ENCODE measurements at places on chromosomes 16 and 17. TPM values are rescaled to one million over a fixed set of nuclear protein-coding genes. Genes with fewer than 3 reads are reported as not detected.

GRCh38 chr17:49862781-49863331 lies 15.0 kb upstream of the TAC4 start:
- H3K4me1 ChIP-seq, result peaks cover 6% of the 10 kb centered on the region
- no peaks in the 10 kb centered on the region for H3K36me3 ChIP-seq
- H3K27ac ChIP-seq, result no peak overlapping the region
- H3K27me3 ChIP-seq, result peaks cover 2% of the 10 kb centered on the region
- no peak for DNase-seq
- no peak overlapping the region for H3K4me3 ChIP-seq

KRTAP4-3 gene
- total RNA-seq, result not detected

- H3K27me3 ChIP-seq, result peaks cover 8% of the 10 kb centered on the region
- H3K4me1 ChIP-seq, result no peaks in the 10 kb centered on the region
- DNase-seq, result no peak
- no peaks in the 10 kb centered on the region for H3K36me3 ChIP-seq
These were observed 9.8 kb upstream of the MED9 start for GRCh38 chr17:17467016-17467415.

DNA sequence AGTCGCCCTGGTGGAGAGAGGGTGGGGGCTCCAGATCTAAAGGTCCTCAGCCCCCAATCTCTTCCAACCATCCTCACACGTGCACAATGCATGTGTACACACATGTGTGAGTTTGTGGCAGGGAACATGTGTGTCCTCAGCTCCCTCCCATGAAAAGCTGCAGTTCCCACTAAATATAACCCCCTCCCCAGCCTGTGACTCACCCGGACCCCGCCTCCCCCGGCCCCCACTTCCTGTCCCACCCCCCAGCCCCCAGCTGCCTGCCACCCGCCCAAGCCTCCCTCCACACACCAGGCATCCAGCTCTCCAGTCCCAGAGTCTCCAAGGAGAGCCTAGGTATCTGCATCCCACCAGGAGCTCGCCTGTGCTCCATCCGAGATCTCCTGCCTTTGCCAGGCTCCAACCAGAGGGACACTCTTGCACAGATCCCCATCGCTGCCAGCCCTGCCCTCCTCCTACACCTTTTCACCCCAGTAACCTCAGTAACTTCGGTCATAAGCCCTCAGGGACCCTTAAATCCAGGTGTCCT lies 3.9 kb downstream of the DLG4 start:
- no peak for DNase-seq
- peaks cover 9% of the 10 kb centered on the region for H3K27me3 ChIP-seq
- H3K4me3 ChIP-seq, result peak overlapping the region; percentile 91
- H3K4me1 ChIP-seq, result peaks cover 58% of the 10 kb centered on the region
- H3K27ac ChIP-seq, result peak overlapping the region; percentile 81

DNA sequence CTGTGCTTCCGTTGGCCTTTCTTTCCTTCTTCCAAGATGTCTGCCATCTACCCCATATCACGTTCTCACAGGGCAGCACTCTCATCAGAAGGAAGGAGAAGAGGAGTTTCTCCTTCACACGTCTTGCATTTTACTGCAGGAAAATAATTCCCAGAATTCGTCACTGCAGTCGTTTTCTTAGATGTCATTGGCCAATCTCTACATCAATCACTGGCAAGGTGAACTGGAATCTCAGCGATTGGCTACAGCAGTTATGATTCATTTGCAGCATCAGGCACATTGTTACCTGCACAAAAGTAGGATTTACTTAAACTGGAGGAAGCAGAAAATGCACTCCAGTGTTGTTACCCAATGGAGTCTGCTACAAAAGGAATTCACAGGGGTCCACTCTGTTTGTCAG lies 277.2 kb upstream of the RBFOX1 start:
- DNase-seq, result no peak
- no peaks in the 10 kb centered on the region for H3K4me1 ChIP-seq
- no peaks in the 10 kb centered on the region for H3K36me3 ChIP-seq
- H3K27me3 ChIP-seq, result no peaks in the 10 kb centered on the region
- no peak overlapping the region for H3K4me3 ChIP-seq

LPO gene
- total RNA-seq, result not detected
